ENCODE measurements at places on chromosomes 5 and 9.

DNA sequence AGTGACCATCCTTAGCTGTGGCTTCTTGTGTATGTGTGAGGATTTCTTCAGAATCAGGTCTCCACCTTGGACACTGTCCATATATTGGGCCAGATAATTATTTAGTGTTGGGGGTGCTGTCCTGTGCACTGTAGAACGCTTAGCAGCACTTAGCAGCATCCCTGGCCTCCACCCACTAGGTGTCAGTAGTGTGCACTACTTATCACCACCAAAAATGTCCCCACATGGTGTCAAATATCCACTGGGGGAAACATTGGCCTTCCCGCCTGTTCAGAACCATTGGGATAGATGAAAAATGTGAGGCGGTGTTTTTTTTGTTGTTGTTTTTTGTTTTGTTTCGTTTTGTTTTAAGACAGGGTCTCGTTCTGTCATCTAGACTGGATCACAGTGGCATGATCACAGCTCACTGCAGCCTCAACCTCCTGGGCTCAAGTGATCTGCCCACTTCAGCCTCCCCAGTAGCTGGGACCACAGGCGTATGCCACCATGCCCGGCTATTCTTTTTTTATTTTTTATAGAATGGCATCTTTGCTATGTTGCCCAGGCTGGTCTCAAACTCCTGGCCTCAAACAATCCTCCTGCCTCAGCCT, 67.7 kb downstream of the TENT4A start:
- DNase-seq, result no peak

- DNase-seq, result no peak
Observed at GRCh38 chr5:73199671-73200070, 26.7 kb downstream of the TMEM174 start.

DNA sequence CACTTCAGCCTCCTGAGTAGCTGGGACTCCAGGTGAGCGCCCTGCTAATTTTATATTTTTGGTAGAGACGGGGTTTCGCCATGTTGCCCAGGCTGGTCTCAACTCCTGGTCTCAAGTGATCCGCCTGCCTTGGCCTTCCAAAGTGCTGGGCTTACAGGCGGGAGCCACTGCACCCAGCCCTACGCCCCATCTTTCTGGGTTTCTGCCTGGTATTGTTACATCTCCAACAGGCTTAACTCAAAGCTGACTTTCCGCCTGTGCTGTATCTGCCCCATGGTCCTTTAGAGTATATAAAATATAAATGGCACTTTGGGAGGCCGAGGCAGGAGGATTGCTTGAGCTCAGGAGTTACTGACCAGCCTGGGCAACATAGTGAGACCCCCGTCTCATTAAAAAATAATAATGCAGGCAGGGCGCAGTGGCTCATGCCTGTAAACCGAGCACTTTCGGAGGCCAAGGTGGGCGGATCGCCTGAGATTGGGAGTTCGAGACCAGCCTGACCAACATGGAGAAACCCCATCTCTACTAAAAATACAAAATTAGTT, 36.5 kb upstream of the GLDC start:
- DNase-seq, result no peak

GRCh38 chr9:8457816-8458215, 658.2 kb upstream of the DMAC1 start:
- DNase-seq, result no peak

DNA sequence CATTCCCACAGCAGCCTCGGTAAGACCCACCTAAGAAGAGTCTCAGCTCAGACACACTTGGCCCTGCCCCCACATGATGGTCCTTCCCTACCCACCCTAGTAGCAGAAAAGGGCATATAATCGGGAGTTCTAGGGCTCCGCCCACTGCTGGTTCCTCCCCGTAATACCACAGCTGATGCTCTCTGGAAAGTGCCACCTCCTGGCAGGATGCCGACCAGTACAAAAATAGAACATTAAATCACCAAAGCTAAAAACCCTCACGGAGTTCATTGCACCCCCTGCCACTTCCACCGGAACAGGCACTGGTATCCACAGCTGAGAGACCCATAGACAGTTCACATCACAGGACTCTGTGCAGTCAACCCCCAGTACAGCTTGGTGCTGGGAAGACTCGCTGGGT, 271.3 kb downstream of the KIAA0825 start:
- no peak for DNase-seq

DNA sequence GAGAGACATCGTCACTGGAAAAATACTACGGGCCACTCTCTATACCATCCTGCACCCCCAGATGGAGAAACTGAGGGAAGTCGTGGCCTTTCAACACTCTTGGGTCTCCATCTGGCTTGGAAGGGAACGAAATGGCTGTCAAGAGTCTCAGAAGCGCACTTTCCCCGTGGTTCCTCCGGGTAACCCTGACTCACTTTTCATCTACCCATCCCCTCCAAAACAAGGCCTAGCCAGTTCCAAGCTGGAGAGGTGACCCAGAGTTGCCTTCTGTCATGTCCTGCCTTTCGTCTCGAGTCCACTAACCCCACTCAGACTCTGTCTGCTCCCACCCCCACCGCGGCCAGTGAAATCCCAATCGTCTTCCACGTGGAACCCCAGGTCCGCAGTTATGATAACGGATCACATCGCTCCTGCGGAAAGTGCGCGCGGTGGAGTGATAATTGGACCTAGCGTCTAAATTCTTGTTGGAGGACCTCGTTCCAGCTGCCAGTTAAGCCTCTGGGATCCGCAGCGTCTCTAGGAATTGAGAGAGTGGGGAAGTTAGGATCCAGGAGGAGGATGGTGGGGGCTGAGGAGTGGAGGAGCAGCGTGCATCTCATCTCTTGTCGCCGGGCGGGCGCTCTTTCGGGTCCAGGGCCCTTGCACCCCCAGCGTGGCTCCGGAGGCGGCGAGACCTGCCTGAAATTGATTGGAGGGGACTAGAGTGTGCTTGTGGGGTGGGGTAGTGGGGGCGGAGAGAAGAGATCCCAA, 4.6 kb downstream of the CDKN2A start:
- DNase-seq, result no peak

Data from effector CD4-positive, alpha-beta T cell (primary cell).